ENCODE measurements at places on chromosomes 3 and 15.

DNA sequence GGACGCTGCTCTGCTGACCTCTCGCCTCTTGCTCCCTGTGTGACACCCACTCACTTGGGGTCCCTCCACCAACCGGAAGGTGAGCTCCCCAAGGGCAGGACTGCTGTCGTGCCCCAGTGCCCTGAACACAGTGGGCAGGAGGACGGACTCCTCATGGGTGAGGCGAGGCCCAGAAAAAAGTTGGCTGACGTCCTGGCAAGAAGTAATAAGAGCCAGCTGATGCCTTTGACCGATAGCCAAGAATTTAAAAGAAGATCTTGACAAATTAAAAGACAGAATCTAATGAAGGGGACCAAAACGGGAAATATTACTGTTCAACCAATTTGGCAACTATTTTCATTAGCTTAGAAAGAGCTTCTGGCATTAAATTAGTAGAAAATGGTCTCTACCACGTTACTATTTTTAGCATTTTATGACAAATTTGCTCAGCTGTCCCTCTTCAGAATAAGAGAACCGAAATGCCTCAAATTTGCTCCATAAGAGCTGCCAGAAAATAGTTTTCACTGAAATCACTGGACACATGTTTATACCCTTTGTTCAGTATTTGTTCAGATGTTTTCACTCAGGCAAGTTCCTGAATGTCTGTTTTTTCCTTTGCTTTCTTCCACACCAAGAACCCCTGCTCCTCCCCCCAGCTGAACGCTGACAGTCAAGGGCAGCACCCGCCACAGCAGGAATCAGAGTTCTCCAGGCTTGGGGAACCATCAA lies 60.5 kb downstream of the XXYLT1 start:
- no peak for DNase-seq

DNA sequence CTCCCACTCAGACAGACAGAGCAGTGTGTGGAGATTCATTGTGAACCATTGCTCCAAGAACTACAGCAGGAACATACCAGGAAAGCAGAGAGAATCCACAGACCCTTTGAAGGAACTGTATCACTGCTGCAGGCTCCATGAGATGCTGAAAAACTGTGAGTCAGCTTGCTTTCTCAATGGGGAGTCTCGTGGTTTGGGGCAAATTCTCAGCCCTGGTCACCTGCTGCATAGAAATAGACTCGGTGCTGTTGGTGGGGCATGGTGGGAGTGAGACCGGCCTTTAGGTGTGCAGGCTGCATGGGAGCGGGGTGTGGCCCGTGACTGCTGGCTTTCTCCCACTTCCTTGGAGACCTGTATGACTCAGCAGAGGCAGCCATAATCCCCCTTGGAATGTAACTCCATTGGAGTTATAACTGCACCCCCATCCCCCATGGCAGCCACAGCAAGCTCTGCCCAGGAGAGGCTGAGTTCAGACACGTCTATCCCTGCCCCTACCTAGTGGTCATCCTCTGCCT lies 35.6 kb downstream of the ALCAM start:
- DNase-seq = no peak

- no peak for DNase-seq
Measured at GRCh38 chr15:36996538-36997181, 103.7 kb downstream of the MEIS2 start.

DNA sequence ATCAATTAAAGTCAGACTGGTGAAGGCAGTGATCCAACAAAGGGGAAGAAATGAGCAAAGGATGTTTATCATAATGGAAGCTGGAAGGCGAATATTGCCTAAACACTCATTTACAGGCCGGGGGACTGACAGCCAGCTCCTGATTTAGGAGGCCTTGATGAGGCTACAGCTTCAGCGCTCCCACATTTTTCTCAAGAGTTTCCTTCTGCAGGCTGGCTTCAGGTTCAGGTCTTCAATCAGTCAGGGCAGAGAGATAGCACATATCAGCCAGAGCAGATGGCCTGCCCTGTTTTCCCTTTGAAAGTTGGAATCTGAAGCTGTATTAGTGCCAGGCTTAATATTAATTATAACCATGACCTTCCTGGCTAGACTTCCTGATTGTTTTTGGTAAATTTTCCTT lies 218.9 kb downstream of the SV2B start:
- DNase-seq = no peak

GRCh38 chr3:36964817-36965216 lies 20.0 kb upstream of the TRANK1 start:
- no peak for DNase-seq

DNA sequence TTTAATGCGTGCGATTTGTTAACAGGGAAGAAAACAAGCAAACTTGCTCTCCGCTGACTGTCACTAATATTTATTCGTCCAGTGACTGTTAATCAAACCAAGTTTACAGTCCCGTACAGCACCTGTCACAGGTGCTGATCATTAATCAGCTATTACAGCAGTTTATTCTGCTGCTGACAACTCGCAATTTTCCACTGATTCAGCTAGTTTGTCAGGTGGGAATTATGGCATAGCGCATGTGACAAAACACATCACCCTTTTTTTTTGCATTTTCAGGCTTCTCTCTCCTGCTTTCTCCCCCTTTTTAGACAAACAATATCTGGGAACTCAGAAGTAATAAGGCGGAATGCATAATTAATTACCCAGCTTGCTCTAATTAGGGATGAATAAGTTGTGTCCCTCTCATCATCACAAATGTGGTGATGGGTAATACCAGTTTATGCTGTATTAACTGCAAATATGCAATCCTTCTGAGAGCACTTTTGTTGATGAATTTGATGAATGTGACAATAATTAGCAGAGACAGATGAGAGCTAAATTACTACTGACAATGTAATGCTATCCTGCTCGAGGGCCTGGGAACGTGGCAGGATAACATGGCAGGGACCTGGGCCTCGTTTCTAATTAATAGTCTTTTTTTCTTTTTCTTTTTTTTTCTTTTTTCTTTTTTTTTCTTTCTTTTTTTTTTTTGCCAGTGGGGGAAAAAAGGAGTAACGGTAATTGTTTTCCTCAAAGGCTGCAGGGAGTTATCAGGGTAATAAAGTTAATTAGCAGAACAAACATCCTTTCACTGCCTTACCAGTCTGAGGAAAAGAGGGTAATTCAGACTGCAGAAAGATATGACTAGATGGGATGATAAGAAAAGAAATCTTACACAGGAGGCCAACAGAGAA lies 150.3 kb upstream of the SOX2 start:
- DNase-seq = no peak

DNA sequence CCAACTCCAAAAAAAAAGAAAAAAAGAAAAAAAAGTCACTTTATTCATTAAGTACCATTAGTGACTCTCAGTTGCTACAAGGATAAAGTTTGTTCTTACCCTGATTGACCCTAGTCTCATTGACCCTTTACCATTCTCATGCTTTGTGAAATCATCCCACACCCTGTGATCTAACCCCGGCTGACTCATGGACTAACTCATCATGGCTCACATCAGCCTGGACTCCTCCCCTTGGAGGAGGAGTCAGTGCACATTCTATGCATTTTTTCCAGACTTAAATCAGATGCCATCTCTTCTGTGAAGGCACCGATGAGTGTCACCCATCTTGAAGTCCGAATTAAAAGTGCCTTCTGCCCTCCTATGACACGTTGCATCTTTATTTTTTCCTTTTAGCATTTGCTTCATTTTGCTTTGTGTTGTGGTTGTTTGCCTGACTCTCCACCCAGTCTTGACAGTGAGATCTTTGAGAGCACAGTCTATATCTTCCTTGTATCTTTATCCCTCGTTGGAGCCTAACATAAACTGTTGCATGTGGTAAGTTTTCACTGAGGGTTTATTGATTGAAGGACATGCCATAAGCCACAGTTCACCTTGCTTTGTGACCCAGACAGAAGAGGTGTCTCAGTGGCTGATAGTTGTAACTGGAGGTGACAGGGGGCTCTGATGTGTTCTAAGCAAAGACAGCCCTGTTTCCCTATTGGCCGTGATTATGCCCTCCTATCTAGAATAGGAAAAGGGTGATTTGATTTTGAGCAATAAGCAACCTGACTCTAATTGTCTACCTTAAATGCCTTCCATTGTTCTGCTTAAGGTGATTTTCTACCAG lies 72.1 kb downstream of the IL1RAP start:
- peak; percentile 70 for DNase-seq

- DNase-seq = peak; percentile 62
Measured at GRCh38 chr15:70494852-70495571, 268.3 kb downstream of the UACA start.

DNA sequence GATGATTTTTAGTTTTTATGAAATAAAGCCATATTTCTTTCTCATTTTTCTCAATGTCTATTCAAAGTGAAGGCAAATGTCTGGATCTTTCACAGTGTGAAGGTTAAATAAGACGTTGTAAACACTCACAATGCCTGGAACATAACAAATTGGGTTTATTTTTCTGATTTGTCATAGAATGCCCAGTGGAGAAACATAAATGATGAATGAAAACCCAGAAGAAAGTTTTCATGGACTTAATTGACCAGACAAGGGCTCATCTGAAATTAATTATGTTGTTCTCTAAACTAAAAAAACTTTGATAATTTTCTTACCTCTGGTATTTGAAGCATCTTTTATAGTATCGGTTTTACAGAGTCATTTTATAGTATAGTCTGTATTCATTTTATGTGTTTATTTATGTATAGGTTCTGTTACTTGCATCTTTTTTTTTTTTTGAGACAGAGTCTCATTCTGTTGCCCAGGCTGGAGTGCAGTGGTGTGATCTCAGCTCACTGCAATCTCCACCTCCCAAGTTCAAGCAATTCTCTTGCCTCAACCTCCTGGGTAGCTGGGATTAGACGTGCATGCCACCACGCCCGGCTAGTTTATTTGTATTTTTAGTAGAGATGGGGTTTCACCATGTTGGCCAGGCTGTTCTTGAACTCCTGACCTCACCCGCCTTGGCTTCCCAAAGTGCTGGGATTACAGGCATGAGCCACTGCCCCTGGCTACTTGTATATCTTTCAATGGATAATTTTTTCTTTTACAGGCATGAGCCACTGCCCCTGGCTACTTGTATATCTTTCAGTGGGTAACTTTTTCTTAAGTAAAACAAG lies 15.1 kb upstream of the BNIP2 start:
- DNase-seq = no peak

- DNase-seq = peak; percentile 88
Measured at GRCh38 chr15:78859971-78860719, 12.5 kb upstream of the MORF4L1 start.

GRCh38 chr15:80207887-80208286 lies 44.1 kb downstream of the CTXND1 start:
- no peak for DNase-seq

- no peak for DNase-seq
Measured at GRCh38 chr15:70493787-70494516, 269.4 kb downstream of the UACA start.

DNA sequence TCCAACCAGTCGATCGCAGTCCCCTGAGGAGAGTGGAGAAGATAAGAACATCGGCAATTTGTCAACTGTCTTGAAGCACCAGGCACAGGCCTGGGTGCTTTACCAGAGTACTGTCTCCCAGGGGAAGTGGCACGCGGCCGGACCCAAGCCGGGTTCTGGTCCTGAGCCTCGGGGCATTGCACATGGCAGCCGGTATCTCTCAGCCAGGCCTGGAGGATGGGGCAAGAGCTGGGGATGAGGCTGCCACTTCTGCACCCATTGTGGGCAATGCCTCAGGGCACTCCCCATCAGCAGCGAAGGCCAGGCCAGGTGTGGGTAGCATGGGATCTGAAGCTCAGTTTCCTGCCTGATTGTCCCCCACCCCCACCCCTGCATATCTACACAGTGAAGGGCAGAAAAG lies 77.5 kb downstream of the ADCY5 start:
- DNase-seq = no peak

GRCh38 chr3:62252438-62253157 lies 120.8 kb downstream of the FEZF2 start:
- no peak for DNase-seq

DNA sequence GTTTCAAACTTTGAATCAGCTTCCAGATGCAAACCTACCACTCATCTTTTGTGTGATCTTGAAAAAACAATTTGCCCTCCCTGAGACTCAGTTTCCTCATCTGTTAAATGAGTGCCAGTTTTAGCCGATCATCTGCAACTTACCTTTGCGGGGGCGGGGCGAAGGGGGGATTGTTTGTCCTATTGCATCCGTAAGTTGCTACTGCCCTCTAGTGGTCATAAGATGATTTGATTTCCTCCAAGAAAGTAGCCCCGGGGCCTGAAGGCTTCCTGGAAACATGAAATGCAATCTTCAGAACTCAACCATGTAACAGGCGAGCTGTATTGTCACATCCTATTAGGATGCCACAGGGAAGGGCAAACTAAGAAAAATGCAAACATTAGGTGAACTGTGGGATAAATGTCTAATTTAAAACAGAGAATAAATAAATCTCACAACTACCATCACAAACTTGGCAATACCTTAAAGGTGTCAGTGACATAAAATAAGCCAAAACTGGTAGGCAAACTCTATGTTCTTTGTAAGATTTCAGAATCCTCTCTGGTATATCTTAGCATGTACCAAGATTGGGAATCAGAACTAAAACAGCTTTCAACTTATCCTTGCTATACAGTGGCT lies 63.5 kb upstream of the CLDN18 start:
- DNase-seq = peak; percentile 66

- DNase-seq = peak; percentile 95
Measured at GRCh38 chr3:194333212-194333980, 17.7 kb downstream of the CPN2 start.

GRCh38 chr3:106215047-106215446 lies 346.2 kb upstream of the CBLB start:
- DNase-seq = peak; percentile 47

- DNase-seq = peak; percentile 66
Measured at GRCh38 chr3:16305111-16305541, 40.1 kb downstream of the OXNAD1 start.

GRCh38 chr3:67947808-67948508 lies 293.5 kb upstream of the SUCLG2 start:
- DNase-seq = peak; percentile 40

- no peak for DNase-seq
Measured at GRCh38 chr3:63662500-63662899, 10.0 kb downstream of the SNTN start.

DNA sequence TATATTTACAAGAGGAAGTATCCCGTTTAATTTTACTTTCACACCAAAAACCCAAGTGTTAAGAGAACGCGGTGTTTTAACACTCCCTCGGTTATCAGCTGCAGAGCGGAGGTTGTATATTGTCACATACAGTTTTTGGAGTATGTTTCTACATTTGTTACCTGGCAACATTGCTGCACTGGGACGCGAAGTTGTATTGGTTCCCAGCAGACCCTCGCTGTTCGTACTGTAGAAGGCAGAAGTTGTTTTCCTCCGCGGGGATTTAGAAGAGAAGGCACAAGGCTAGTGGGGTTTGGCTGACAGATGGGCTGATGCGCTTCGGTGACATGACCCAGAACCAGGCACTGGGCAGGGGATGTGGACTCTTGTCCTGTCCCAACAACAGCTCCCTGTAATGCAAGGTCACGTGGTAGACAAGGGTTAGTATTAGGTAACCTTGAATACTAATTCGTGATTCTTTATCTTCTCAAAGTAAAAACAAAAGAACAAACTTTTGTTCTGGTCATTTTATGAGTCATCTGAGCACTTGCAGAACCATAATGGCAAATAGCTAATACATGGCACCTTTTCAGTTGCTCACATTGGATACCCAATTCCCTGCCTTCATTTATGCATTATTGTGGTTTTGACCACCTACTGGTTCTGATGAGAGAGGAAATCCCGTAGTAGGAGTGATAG lies 230.4 kb upstream of the BHLHE40 start:
- DNase-seq = no peak

- no peak for DNase-seq
Measured at GRCh38 chr15:91182101-91182500, 82.0 kb downstream of the SV2B start.

All from stimulated activated CD8-positive, alpha-beta memory T cell treated with anti-CD3 and anti-CD28 coated beads, Interleukin-4, amount 100 ng/mL, for 48 hours (primary cell).